ENCODE measurements at places on chromosomes 13 and 19. TPM values are rescaled to one million over a fixed set of nuclear protein-coding genes. Genes with fewer than 3 reads are reported as not detected.

DNA sequence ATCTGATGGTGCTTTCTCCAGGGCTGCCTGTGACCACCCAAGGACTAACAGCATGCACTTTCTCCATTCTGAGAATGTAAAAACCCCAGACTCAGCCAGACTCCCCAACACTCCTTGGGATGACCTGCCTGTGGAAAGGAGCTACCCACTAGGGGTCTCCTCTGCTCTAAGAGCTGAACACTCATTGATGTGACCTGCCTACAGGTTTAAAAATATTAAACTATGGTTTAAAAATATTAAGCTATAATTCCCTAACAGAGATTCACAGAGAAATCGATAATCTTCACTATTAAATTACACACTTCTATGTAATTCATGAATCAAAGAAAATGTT, 696.2 kb upstream of the SLITRK5 start:
- H3K36me3 ChIP-seq, result no peaks in the 10 kb centered on the region
- H3K27me3 ChIP-seq, result no peaks in the 10 kb centered on the region
- H3K4me1 ChIP-seq, result no peaks in the 10 kb centered on the region
- no peak overlapping the region for H3K27ac ChIP-seq
- no peak overlapping the region for H3K4me3 ChIP-seq
- DNase-seq, result peak; percentile 46

Gene ZNF491
- total RNA-seq, result 6.0 TPM

GRCh38 chr19:47134545-47134944, 3.9 kb downstream of the SAE1 start:
- H3K4me3 ChIP-seq, result peak overlapping the region; percentile 10
- H3K4me1 ChIP-seq, result peaks cover 27% of the 10 kb centered on the region
- DNase-seq, result no peak
- H3K27me3 ChIP-seq, result no peaks in the 10 kb centered on the region
- no peak overlapping the region for H3K27ac ChIP-seq

- DNase-seq, result peak; percentile 89
- no peak overlapping the region for H3K4me3 ChIP-seq
- peaks cover 20% of the 10 kb centered on the region for H3K4me1 ChIP-seq
Measured at GRCh38 chr19:9883231-9883758, 48.2 kb downstream of the PIN1 start.

- peaks cover 30% of the 10 kb centered on the region for H3K27me3 ChIP-seq
- DNase-seq, result no peak
- peaks cover 3% of the 10 kb centered on the region for H3K4me1 ChIP-seq
- no peaks in the 10 kb centered on the region for H3K36me3 ChIP-seq
- no peak within 1 kb of the TSS for H3K27ac ChIP-seq
Measured at GRCh38 chr19:45160870-45161737, at the start of gene NKPD1. Gene NKPD1 (minus strand): TSS chr19:45160982. CDS start chr19:45160150, 832 bp downstream.

- H3K4me1 ChIP-seq, result peaks cover 21% of the 10 kb centered on the region
- H3K4me3 ChIP-seq, result no peak overlapping the region
- DNase-seq, result peak; percentile 87
- H3K27me3 ChIP-seq, result no peaks in the 10 kb centered on the region
- H3K36me3 ChIP-seq, result no peaks in the 10 kb centered on the region
Measured at GRCh38 chr19:19490214-19490968, 25.0 kb downstream of the TSSK6 start.

DNA sequence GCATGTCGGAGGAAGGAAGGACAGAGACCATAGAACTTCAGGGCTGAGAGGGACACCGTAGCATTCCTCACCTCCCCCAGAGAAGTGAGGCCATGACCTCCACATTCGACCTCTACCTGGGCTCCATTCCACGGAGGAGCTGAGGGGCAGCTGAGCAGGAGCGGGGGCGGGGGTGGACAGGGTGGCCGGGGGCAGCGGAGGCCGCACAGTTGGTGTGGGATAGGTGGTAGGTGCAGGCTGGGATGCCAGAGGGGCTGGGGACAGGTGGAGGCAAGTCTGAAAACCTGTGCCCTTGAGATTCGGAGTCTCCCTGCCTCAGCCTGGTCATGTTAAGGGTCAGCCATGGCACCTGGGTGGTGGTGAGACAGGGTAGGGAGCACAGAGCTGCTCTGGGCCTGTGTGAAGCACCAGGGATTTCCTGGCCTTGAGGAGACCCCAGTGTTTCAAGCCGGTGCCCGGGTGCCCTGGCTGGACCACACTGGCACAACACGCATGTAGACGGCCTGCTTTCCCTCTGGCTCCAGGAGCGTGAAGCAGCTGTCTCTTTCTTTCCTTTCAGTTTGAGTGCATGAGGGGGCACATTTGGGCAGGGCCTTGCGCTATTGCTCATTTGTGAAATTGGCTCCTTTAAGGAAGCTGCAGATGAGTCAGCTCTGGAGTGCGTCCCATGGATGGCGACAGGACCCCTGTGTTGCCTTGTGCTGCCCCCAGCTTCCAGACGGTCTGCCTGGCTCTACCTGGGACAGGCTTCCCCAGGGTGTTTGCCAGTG, 51.8 kb downstream of the TSSK6 start:
- H3K27me3 ChIP-seq, result no peaks in the 10 kb centered on the region
- H3K36me3 ChIP-seq, result peaks cover 13% of the 10 kb centered on the region
- H3K4me3 ChIP-seq, result no peak overlapping the region
- peaks cover 54% of the 10 kb centered on the region for H3K4me1 ChIP-seq
- DNase-seq, result no peak
